ENCODE measurements at places on chromosomes 5 and 9.

DNA sequence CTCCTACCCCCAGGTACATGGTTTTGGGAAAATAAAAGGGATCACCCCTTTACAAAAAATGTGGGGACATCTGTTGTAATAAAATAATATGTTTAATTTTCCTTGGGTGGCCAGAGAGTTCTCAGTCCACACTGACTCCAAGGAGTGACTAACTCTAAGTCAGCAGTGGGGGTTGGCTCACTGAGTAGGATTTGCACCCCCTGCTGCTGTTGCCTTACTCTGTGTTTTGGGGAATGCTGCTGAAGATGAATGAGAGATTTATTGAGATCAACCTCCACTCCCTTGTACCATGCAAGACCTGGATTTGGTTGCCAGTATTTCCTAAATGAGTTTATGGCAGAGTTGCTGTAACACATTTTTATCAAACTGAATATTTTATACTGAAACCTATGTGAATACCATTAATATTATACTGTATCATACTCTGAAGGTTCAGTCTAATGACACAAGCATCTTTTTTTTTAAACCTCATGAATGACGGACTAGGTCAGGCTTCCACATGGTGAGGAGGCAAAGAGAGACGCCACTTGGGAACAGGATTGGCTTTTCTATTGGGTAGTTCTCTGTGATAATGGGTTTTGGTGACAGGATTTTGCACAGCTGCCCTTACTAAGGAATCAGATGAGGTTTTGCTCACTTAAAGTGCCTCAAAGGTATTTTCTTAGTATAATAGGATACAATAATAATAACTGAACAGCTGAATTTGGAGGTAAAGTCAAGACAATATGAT is 121.3 kb upstream of the OSMR start:
- DNase-seq = no peak

DNA sequence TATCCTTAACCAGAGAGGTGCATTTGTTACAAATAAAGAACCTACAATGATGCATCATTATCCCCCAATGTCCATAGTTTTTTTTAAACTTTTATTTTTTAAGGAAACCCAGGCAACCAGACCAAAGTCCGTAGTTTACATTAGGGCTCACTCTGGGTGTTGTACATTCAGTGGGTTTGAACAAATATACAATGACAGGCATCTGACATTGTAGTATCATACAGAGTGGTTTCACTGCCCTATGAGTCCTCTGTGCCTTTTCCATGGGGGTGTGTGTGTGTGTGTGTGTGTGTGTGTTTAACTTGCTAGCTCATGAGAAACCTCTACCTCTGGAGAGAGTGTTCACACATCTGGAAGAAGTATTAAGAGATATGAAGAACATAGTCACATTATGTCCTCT is 141.5 kb downstream of the KDM4C start:
- DNase-seq = no peak

DNA sequence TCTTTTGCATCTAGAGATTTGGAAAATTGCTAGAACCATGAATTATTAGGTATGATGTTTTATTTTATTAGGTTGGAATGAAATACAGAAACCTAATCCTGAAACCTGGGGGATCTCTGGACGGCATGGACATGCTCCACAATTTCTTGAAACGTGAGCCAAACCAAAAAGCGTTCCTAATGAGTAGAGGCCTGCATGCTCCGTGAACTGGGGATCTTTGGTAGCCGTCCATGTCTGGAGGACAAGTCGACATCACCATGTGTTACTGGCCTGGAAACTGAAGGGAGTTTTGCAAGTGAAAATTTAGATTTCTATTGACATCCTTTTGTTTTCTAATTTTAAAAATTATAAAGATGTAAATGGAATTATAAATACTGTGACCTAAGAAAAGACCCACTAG is 100.7 kb downstream of the NLN start:
- no peak for DNase-seq

- no peak for DNase-seq
Measured at GRCh38 chr9:124623966-124624734, 117.0 kb upstream of the NR5A1 start.

DNA sequence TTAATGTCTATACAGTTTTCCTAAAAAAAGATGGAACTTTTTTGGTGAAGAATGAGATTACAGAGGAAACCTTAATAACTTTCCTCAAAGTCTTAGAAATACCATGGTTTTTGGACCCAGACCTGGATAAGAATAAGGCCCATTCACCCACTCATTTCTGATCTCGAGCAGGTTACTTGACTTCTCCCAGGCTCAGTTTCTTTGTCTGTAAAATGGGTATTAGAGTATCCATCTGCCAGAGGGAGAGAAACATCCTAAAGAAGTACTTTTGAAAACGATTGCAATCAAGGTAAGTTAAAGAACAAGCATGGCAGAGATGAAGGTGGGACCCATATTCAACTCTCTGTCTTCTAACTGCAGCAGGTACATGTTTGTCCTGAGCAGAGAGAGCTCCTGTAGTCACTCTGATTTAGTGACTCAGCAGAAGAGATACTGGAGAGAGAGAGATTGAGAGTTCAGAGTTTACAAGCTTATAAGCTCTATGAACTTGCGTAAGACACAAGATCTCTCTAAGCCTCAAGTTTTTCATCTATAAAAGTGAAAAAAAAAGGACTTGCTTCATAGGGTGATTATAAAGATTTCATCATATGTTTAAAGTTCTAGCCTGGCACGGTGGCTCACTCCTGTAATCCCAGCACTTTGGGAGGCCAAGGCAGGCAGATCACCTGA is 379.4 kb upstream of the SGCD start:
- no peak for DNase-seq

GRCh38 chr9:70760228-70760627 is 345.8 kb upstream of the KLF9 start:
- no peak for DNase-seq

DNA sequence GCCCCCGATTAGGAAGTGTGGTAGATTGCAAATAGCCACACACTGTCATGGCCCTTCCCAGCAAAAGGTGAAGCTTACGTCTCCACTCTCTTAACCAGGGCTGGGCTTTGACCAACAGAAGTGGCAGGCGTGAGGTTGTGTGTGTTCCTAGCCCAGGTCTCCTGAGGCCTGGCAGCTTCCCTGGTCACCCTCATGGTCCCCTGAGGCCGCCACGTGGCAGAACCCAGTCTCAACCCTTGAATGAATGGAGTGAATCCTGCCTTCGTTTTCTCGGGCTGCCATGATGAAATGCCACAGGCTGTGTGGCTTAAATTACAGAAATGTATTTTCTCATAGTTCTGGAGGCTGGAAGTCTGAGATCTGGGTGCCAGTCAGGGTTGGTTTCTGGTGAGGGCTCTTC is 370.4 kb downstream of the IRX2 start:
- DNase-seq = no peak

DNA sequence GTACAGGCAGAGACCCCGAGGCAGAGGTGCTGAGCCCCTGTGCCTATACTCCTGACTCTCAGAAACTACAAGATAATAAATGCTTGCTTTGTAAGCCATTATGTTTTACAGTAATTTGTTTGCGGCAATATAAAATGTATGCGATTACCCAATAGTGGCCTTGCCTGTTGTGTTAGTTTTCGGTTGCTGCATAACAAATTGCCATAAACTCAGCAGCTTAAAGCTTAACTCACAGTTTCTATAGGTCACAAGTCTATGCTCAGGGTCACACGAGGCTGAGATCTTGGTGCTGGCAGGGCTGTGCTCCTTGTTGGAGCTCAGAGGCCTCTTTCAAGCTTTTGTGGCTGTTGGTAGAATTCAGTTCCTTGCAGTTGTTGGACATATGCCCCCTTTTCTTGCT is 114.8 kb downstream of the COL23A1 start:
- DNase-seq = no peak

DNA sequence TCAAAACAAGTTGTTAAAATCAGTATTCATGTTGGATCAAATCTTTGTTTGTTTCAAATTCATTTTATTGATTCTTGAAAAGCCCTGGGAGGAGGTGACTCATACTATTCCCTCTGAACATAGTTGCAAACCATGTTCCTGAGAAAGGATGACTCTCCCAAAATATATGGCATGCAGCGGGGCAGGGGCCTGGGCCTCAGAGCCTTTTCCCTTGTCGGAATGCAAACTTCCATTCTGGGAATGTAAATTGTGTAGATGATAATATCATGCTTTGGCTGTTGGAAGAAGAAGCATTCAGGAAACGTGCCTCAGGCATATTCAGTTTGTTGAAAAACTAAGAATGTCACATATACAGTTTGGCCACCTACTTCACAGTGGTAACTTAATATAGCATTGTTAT is 242.0 kb downstream of the AUH start:
- no peak for DNase-seq

- no peak for DNase-seq
Measured at GRCh38 chr5:55885359-55885758, 34.2 kb downstream of the IL31RA start.

- no peak for DNase-seq
Measured at GRCh38 chr9:38244971-38245370, 147.5 kb upstream of the ALDH1B1 start.

DNA sequence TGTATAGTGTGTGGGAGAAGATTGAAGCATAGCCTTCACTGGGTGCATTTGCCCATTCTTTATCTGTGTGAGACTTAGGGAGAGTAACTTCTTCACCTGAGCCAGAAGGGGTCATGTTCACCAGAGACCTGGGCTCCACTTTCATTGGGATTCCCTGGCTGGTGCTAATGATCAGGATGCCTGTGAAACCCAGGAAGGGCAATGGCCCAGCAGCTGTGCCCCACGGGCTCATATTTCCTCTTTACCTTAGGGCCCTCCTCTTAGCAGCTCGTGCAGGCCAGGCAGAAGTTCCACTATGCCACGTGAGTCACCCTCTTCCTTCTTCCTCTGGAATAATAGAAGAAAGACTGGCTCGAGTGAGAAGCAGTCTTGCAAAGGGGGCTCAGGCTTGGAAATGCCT is 5.0 kb downstream of the PPARGC1B start:
- peak; percentile 65 for DNase-seq

- no peak for DNase-seq
Measured at GRCh38 chr5:142540922-142541422, 144.9 kb downstream of the FGF1 start.

DNA sequence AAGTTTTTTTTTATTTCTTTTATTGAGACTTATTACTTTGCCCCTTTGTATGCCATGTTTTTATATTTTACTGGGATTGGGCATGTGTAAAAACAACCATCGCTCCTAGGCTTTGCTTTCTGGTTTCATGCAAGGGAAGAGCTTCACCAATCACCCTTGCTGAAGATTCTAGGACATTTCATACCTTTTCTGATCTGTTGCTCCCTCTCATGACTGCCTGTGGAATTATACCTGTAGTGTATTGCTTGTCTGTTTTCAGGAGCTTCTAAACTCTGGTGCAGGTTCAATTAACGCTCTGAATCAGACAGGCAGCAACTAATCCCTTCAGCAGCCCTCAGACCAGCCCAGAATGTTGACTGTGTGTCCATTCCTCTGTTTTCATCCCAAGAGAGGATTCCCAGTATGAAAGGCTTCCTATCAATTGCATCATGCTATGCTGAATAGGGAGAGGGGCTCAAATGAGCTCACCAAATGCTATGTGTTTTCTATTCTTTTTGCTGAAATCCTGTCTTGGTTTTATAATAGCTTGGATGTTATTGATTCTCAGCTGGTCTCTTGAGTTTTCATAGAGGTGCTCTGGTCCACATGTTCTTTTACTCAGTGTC is 572.9 kb upstream of the CDH6 start:
- DNase-seq = no peak

DNA sequence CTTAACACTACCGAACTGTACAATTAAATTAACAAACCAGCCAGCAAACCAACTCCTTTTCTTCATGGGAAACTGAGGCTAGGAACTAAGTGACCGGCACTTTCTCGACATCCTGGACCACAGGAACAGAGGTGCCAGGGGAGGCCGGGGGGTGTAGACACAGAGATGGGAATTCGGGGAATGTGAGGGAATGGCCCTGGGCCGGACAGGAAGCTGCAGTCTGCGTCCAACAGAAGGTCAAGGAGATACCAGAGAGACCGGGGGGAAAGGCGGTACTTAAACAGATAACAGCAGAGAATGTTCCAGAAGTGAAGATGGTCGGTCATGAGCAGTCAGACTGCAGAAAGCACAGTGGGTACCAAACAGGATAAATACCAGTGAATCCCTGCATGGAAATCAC is 40.3 kb downstream of the DBH start:
- DNase-seq = no peak

- no peak for DNase-seq
Measured at GRCh38 chr9:107051392-107051791, 188.4 kb downstream of the ZNF462 start.

- no peak for DNase-seq
Measured at GRCh38 chr9:27227192-27227591, 69.8 kb downstream of the EQTN start.

DNA sequence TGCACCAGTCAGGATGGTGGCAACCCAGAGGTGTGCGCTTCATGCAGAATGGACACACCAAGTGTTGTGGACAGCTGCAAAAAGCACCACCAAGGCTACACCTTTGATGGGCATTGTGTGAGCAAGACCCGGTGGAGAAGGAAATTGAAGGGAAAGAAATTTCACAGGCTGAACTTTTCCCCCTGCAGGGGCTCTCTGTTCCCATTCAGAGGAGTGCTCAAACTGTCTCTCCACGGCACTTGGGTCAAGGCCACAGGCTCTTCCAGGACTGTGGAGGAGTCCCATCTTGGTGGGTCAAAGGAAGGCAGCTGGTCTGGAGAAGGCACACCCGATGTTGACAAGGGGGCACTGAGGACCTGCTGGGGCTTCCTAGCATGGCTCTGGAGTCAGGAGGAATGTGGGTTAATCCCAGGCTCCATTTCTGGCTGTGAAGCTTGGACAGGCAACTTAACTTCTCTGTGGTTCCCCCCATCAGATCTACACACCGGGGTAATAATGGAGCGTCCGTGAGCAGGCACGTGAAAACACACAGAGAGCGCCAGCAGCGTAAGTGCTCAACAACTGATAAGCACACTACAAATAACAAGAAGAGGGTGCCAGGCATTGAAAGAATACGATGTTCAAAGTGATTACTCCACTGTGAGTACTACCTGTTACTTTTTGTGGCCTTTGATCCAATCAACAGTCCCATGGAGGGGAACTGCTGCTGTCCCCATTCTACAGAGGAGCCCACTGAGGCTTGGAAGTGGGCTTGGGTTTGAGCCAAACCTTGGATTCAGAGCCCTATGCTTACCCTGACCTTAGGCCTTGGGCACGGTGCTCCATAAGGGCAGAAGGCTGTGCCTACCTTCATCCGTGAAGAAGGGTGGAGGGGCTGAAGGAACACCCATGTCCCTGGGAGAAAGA is 34.2 kb upstream of the TIFAB start:
- DNase-seq = no peak

All from NCI-H510A (cell line).